ENCODE measurements at places on chromosomes 7 and 10.

GRCh38 chr7:70714506-70715038, 417.4 kb upstream of the GALNT17 start:
- DNase-seq: no peak

DNA sequence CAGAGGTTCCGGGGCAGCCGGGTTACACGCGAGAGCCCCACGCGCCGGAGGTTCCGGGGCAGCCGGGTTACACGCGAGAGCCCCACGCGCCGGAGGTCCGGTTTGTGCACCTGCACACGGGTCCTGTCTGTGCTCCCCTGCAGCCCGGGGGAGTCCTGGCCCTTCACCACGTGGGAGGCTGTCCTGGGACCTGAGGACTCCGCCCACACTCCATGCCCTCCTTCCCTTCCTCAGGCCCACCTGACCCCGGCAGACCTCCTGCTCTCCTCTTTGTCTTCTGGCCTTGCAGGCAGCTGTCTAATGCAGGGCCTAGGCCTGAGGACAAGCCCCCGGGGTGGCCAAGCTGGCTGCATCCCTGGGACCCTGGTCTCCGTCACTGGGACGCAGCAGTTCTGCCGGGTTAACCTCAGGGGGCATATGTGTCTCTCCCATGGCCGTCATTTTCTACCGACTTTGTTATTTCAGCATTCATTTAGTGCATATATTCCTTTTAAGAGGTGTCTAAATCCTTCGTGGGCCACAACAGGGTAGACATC, 374.6 kb downstream of the DNAJB6 start:
- DNase-seq: no peak

DNA sequence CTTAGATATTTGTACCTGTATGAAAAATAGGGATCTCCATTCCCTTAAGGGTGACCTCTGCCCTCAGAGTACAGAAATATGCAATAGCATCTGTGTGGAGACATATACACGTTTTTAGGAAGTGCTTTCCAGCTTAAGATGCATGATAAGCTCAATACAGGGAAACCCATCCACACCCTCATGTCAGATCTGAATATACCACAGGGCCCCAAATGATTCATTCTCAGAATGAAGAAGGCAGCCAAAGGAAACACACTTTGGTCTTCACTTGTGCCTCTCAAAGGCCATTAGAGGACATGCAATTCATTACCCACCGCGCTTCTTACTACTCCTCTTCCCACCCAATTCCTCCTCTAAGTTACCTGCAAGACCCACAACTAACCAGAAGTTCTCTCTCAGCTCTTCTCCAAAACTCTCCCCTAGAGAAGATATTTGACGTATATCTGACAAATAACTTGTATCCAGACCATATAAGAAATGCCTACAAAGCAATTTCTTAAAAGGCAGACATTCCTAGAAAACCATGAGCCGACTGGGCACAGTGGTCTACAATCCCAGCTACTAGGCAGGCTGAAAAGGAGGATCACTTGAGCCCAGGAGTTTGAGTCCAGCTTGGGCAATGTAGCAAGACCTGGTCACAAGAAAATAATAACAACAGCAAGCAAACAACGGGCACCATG, 103.0 kb downstream of the OAT start:
- DNase-seq: no peak

GRCh38 chr10:75956624-75957023, 525.2 kb downstream of the LRMDA start:
- peak; percentile 4 for DNase-seq

DNA sequence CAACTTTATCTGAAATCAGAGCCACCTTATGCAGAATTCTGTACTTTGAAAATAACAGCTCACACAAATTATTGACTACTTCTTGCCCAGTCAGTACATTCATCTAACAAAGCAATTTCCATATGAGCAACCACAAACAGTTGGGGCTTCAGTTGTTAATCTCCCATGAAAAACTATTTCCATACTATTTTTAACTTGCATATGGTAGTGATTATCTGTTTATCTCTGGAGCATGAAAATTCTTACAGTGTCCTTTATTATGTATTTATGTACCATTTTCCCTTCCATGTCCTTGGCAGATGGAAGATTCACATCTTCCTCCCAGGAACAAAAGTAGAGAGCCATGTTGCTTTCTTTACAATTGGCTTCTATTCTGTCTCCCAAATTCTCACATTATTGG, 285.7 kb downstream of the CRPPA start:
- no peak for DNase-seq

- peak; percentile 62 for DNase-seq
Measured at GRCh38 chr10:14259696-14260566, 70.8 kb downstream of the FRMD4A start.

- DNase-seq: no peak
Measured at GRCh38 chr7:148419856-148420832, 170.4 kb upstream of the C7orf33 start.

DNA sequence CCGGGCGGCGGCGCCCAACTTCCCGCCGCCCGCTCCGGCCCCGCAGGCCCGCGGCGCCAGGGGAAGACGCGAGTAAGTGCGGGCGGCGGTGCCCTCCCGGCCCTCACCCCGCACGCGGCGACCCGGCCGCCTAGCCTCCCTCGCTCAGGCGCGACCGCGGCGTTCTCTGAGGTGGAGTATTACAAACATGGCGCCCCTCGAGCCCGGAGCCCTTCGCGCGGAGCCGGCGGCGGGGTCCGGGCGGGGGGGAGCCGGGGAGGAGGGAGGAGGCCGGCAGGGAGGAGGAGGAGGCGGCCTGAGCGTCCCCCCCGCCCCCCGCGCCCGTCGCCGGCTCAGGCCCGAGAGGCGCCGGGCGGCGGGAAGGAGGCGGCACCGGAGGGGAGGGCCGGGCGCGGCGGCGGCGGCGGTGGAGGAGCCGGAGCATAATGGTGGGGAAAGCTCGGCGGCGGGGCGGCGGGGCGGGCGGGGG, at the start of gene ZMYND11:
ZMYND11 (plus strand) TSS at position 324 of the 469 bp plus-strand sequence. CDS start 44,558 bp downstream, outside the sequence.
- DNase-seq: peak; percentile 47

DNA sequence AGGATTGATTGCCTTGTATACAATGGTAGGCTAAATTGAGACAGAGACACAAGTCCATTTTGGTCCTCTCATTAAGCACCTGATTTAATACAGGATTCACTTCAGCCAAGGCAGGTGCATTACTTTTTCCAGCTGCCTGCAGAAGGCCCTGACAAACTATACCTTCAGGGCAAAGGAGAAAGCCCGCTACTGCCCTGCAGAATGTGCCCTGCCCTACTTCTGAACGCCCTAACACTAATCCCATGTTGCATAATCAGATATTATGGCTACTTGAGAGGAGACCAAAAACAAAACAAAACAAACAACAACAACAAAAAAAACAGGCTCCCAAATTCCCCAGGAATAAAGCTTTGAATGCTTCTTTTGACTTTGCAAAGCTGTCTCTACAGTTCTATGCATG, 116.9 kb upstream of the ABI1 start:
- no peak for DNase-seq

GRCh38 chr10:111525696-111526095, 448.9 kb downstream of the ADRA2A start:
- DNase-seq: no peak

- no peak for DNase-seq
Measured at GRCh38 chr10:75294518-75294865, 58.7 kb upstream of the COMTD1 start.

GRCh38 chr10:3709456-3710060, 75.5 kb downstream of the KLF6 start:
- DNase-seq: no peak

GRCh38 chr10:101830322-101831168, 12.3 kb upstream of the OGA start:
- DNase-seq: peak; percentile 90

- DNase-seq: no peak
Measured at GRCh38 chr10:110073896-110074295, 66.1 kb downstream of the ADD3 start.

DNA sequence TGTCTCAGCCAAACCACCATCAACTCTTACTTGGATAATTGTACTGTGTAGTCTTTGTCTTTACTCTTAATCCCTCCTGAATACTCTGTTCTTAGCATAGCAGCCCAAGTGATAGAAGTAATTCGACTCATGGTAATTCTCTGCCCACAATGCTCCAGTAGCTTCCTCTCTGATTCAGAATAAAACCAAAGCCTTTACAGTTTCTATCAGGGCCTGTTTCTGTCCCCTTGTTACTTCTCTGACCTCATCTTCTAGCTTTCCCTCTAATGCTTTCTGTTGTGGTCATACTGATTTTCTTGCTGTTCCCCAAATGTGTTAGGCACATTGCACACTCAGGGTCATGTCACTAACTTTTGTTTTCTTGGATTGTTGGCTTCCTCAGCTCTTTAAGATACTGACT, 8.0 kb downstream of the ZNF518A start:
- no peak for DNase-seq

DNA sequence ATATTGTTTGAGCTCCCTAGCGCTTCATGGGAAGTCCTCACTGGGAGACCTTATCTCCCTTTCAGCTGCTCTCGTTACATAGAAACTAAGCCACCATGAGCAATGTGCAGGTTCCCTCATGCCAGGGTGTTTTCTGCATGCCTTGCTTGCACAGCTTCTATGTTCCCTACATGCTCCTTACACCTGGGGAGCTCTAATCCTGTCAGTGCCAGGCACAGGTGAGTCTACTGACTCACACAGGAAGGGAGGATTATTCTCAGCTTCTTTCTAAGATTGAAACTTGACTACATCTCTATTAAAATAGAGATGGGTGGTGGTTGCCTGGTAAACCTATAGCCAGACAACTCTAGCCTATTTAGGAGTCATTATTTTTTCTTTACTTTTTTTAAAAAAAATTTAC, 375.7 kb upstream of the CDC14C start:
- no peak for DNase-seq

- no peak for DNase-seq
Measured at GRCh38 chr10:45229823-45230222, 85.6 kb downstream of the OR13A1 start.

DNA sequence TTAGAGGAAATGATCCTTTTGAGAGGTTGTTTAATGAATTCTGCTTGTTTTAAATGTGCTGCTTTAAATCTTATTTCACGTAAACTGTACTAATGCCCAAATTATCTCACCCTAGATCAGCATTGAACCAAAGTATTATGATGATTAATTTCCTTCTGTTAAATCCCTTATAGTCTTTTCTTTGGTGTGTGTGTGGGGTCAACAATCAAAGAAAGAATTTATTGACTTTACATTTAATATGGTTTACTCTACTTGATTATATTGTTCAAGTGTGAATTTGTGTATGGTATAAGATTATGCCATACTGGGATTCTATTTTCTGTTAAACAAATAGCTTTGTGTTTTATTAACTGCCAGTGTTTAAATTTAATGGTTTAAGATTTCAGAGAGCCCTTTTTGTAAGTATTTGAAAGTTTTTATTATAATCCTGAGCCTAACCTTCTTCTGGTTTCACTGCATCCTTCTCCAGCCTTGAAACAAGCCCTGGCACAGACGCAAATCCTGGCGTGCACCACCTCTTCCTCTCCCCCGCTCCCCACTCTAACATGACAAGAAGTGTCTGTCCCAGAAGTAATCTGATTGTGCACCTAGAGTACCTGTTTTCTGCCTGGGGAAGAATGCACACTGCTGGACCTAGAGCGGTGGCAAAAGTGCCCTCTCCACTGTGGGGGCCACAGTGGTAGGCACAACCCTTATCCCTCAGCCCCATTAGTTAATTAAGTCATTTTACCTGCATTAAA, 70.6 kb downstream of the KAT6B start:
- no peak for DNase-seq

DNA sequence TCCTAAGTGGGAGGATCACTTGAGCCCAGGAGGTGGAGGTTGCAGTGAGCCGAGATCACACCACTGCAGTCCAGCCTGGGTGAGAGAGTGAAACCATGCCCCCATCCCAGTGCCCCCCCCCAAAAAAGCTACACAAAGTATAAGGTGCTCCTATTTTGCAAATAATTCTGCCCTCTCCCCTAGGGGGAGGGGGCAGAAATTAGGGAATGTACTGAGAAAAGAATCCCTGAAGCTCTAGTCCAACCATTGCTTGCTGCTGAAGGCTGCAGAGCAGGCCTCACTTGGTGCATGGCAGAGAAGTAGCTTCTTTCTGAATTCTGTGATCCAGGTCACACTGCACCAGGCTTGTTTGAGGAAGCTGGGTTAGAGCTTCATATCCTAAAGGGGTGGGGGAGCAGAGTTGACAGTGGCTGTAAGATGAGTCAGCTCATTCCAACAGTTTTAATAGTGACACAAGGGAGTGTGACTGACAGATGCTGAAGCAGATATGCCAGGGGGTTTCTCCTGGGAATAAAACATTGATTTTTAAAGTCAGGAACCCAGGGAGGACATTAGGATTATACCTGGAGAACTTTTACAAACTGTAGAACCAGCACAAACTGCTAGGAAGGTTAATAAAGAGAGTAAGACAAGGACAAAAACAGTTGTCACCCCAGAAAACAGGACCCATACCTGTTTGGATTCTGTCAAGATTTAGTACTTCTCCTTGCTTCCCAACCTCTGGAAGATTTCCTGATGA, 32.8 kb upstream of the STRIP2 start:
- DNase-seq: peak; percentile 8

DNA sequence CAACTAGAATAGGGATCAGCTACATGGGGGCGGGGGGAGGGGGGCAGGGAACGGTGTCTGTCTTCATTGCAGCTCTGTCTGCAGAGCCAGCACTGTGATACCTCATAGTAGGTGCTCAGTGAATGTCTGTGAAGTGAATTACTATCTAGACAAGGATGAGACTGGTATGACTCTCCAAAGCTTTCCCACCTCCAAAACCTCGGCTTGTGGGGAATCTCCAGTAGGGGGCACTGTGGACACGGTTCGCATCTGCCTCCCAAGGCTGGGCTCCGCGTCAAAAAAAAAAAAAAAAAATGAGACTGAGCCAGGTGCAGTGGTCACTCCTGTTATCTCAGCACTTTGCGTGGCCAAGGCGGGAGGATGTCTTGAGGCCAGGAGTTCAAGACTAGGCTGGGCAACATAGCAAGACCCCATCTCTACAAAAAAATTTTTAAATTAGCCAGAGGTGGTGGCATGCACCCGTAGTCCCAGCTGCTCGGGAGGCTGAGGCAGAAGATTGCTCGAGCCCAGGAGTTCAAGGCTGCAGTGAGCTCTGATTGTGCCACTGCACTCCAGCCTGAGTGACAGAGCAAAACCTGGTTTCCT, 9.6 kb downstream of the TRIM56 start:
- DNase-seq: peak; percentile 68

DNA sequence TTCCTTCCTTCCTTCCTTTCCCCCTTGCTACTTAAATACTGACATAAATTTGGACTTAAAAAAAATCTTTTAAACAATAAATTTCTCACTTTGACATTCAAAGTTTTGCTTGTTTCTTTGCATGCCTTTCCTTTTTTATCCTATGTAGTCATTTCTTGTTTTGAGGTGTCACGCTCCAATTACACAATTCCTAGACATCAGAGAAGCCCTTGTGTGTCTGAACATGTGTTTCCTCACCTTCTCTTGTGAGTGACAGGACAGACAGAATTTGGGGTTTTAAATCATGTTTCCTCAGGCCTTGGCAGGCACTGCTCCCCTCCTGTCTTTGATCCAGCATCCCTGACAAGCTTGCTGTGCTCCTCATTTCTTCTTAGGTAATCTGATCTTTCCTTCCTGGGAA, 91.3 kb downstream of the CYTH3 start:
- no peak for DNase-seq

GRCh38 chr7:99713995-99714570, 20.9 kb downstream of the CYP3A7 start:
- no peak for DNase-seq
